H7 (cell line): ENCODE measurements at places on chromosomes 5 and 9. TPM values are rescaled to one million over a fixed set of nuclear protein-coding genes. Genes with fewer than 3 reads are reported as not detected.

PALM2AKAP2 gene
- 0.15 and 1.1 TPM in 2 replicates for total RNA-seq

RBM27 gene
- total RNA-seq = 22.7 and 30.0 TPM in 2 replicates

SPAAR gene
- 0.07 TPM in 1 of 2 replicates, not detected in the other for total RNA-seq

GRM6 gene
- total RNA-seq = not detected in 2 replicates

MAMDC4 gene
- total RNA-seq = 1.2 and 3.0 TPM in 2 replicates

SLC6A19 gene
- total RNA-seq = 0.04 and 0.07 TPM in 2 replicates

SHROOM1 gene
- 1.3 and 4.0 TPM in 2 replicates for total RNA-seq

CCNB1 gene
- 328 and 432 TPM in 2 replicates for total RNA-seq

CDX1 gene
- total RNA-seq = 0.62 TPM in 1 of 2 replicates, not detected in the other

INSL6 gene
- total RNA-seq = not detected in 2 replicates

MEIKIN gene
- total RNA-seq = not detected in 2 replicates

SLC36A2 gene
- not detected in 2 replicates for total RNA-seq

GPR150 gene
- total RNA-seq = 0.15 TPM in 1 of 2 replicates, not detected in the other

SELENOP gene
- total RNA-seq = 44.9 and 56.9 TPM in 2 replicates

FREM1 gene
- total RNA-seq = 0.85 and 4.8 TPM in 2 replicates

ISL1 gene
- total RNA-seq = 0.07 and 0.10 TPM in 2 replicates

COL23A1 gene
- total RNA-seq = 15.0 and 18.0 TPM in 2 replicates

PCDHA3 gene
- not detected in 2 replicates for total RNA-seq

LECT2 gene
- total RNA-seq = not detected in 2 replicates

RANBP17 gene
- 6.4 and 11.6 TPM in 2 replicates for total RNA-seq

ADAMTS6 gene
- total RNA-seq = 1.3 and 1.5 TPM in 2 replicates

TMEM141 gene
- total RNA-seq = 73.9 and 80.6 TPM in 2 replicates

LCN2 gene
- 1.4 TPM in 1 of 2 replicates, not detected in the other for total RNA-seq

C5orf52 gene
- total RNA-seq = not detected in 2 replicates

SPOCK1 gene
- total RNA-seq = 1.4 and 4.6 TPM in 2 replicates

SOX30 gene
- 0.04 and 0.42 TPM in 2 replicates for total RNA-seq

IFNK gene
- not detected in 2 replicates for total RNA-seq

EIF4EBP3 gene
- total RNA-seq = 0.28 and 2.2 TPM in 2 replicates
